ENCODE measurements at places on chromosomes 7 and 10. TPM values are rescaled to one million over a fixed set of nuclear protein-coding genes. Genes with fewer than 3 reads are reported as not detected.

The PRR15 gene
- total RNA-seq, result 2.1 TPM

The TFEC gene
- total RNA-seq, result 29.8 TPM

The SMKR1 gene
- not detected for total RNA-seq

The RTKN2 gene
- 93.7 TPM for total RNA-seq

The SORCS1 gene
- 0.23 TPM for total RNA-seq
